Pancreas (tissue), 10 donors: ENCODE measurements at places on chromosomes 12 and 14. TPM values are rescaled to one million over a fixed set of nuclear protein-coding genes. Genes with fewer than 3 reads are reported as not detected.

MOAP1 gene
- polyA plus RNA-seq: 8.3 TPM

GRCh38 chr12:57456737-57457490, 1.8 kb downstream of the INHBE start:
- no peak overlapping the region for H3K27ac ChIP-seq
- no peaks in the 10 kb centered on the region for H3K36me3 ChIP-seq

- H3K36me3 ChIP-seq: no peaks in the 10 kb centered on the region
- H3K4me3 ChIP-seq: no peak overlapping the region
- no peaks in the 10 kb centered on the region for H3K27me3 ChIP-seq
- DNase-seq: peak; percentile 50
- H3K4me1 ChIP-seq: no peaks in the 10 kb centered on the region
Observed at GRCh38 chr12:7219599-7220243, 30.2 kb downstream of the PEX5 start.

ADCK1 gene
- polyA plus RNA-seq: 9.7 TPM

GRCh38 chr12:10829994-10830393, 3.8 kb upstream of the TAS2R10 start:
- no peak overlapping the region for H3K4me3 ChIP-seq
- no peak overlapping the region for H3K27ac ChIP-seq
- H3K27me3 ChIP-seq: no peaks in the 10 kb centered on the region
- no peaks in the 10 kb centered on the region for H3K36me3 ChIP-seq
- no peak for DNase-seq

USP5 gene
- 25.2 TPM for polyA plus RNA-seq

- no peak overlapping the region for H3K4me3 ChIP-seq
- no peaks in the 10 kb centered on the region for H3K36me3 ChIP-seq
- no peak for DNase-seq
- H3K4me1 ChIP-seq: no peaks in the 10 kb centered on the region
- no peaks in the 10 kb centered on the region for H3K27me3 ChIP-seq
Observed at GRCh38 chr12:80040075-80040738, 59.1 kb upstream of the OTOGL start.

BRAP gene
- polyA plus RNA-seq: 7.3 TPM

WNT1 gene
- polyA plus RNA-seq: not detected

FAM90A1 gene
- 0.35 TPM for polyA plus RNA-seq

GRCh38 chr14:38735005-38735404, 368.0 kb downstream of the SEC23A start:
- H3K27ac ChIP-seq: no peak overlapping the region
- no peak overlapping the region for H3K4me3 ChIP-seq
- no peak for DNase-seq
- no peaks in the 10 kb centered on the region for H3K36me3 ChIP-seq
- H3K27me3 ChIP-seq: no peaks in the 10 kb centered on the region

GRCh38 chr12:79555028-79555925, 135.5 kb downstream of the PAWR start:
- H3K27ac ChIP-seq: peak overlapping the region; percentile 49
- peaks cover 10% of the 10 kb centered on the region for H3K4me1 ChIP-seq
- no peaks in the 10 kb centered on the region for H3K27me3 ChIP-seq
- peaks cover 9% of the 10 kb centered on the region for H3K36me3 ChIP-seq
- DNase-seq: no peak

DNA sequence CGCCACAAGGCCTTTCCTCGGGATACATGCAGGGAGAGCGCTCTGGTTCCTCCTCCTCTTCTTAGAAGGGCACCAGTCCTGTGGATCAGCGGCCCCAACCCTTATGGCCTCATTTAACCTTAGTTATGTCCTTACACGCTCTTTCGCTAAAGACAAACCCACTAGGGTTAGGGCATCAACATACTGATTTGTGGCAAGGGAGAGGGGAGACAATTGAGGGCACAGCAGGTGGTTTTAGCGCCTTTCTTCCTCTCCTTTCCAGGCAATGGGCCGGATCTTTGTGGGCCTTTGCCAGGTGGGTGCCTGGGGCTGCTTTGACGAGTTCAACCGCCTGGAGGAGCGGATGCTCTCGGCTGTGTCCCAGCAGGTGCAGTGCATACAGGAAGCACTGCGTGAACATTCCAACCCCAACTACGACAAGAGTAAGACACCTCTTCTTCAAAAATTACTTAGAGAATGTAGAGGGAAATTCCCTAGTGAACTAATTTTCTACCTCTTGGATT, 43.6 kb downstream of the DYNC1H1 start:
- no peak for DNase-seq
- H3K27me3 ChIP-seq: no peaks in the 10 kb centered on the region
- H3K4me3 ChIP-seq: no peak overlapping the region
- no peaks in the 10 kb centered on the region for H3K4me1 ChIP-seq
- H3K36me3 ChIP-seq: peaks cover 58% of the 10 kb centered on the region

GRCh38 chr12:54328595-54329337, 3.8 kb downstream of the COPZ1 start:
- H3K4me1 ChIP-seq: peaks cover 4% of the 10 kb centered on the region
- H3K4me3 ChIP-seq: no peak overlapping the region
- no peak for DNase-seq
- H3K27me3 ChIP-seq: no peaks in the 10 kb centered on the region

GRCh38 chr14:72736308-72736707, 157.6 kb downstream of the DPF3 start:
- no peaks in the 10 kb centered on the region for H3K27me3 ChIP-seq
- no peaks in the 10 kb centered on the region for H3K4me1 ChIP-seq
- no peak overlapping the region for H3K4me3 ChIP-seq
- no peaks in the 10 kb centered on the region for H3K36me3 ChIP-seq

CIROP gene
- not detected for polyA plus RNA-seq

DNA sequence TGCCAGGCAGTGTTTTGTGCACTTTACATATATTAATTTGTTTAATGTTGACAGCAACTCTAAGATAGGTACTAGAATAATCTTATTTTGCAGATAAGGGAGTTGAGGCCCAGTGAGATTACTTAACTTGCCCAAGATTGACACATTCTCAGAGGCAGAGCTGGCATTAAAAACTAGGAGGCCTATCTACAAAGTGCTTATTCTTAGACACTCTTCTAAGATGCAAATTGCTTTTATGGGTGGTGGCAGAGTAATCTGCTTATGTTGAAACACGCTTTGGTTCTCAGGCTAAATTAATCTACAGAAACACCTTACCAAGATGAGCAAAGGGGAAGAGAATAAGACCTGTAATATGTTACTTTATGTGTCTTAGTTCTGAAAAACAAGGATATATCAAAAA, 7.2 kb downstream of the MGP start:
- H3K27me3 ChIP-seq: no peaks in the 10 kb centered on the region
- no peak overlapping the region for H3K27ac ChIP-seq
- H3K36me3 ChIP-seq: no peaks in the 10 kb centered on the region

CLEC4D gene
- not detected for polyA plus RNA-seq

DNA sequence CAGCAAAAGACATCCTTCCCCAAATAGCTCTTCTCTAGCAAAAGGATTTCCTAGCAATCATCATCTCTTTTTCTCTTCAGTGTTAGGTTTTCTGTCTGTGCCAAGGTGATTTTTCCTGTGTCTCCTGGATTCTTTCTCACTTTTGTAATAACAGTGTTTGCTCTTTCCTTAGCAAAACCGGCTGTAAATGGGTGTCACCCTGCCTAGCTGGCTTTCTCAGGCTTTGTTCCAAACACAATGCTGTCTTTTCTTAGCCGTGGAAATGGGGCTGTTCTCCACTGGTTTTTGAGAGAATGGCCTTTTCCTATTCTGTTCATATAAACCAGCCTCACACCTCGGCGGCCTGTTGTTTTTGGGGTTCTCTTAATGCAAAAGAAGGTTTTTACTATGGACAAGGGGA, 21.9 kb downstream of the JDP2 start:
- peak overlapping the region; percentile 82 for H3K27ac ChIP-seq
- no peak for DNase-seq
- peaks cover 55% of the 10 kb centered on the region for H3K4me1 ChIP-seq
- peak overlapping the region; percentile 4 for H3K4me3 ChIP-seq
- H3K36me3 ChIP-seq: no peaks in the 10 kb centered on the region

ISCU gene
- 51.8 TPM for polyA plus RNA-seq

DNA sequence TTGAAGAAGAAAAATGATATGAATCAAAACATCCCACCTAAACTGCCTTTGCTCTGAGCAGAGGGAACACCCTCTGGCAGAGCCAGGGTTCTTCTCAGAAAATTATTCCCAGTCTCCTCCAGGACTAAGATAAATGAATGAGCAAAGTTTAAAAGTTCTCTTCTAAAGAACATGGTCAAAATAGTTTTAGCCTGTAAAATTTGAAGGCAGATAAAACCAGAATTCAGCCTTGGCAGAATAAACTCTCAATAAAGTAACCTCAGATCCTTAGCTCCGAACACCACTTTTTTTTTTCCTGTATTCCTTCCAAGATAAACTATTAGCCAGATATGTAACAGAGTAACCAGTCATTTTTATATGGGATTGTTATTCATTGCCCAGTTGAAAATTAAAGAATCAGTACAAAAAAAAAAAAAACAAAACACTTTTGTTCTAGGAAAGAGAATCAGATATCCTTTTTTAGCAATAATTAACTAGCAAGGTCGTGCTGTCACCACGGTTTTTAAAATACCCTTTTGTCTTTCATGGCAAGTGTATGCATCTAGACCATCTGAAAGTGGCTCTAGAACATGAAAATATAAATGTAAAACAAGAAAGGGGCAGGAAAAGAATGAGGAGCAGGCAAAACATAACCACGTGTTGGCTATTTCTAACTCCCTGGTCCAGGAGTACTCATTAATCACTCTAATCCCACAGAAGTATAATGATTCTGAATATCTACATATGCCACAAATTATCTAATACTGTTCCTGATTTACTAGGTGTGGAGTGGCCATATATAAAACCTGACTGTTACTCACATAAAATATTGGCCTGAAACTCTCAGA, 60.8 kb downstream of the CAPZA3 start:
- DNase-seq: no peak
- no peak overlapping the region for H3K4me3 ChIP-seq
- H3K36me3 ChIP-seq: no peaks in the 10 kb centered on the region
- H3K27ac ChIP-seq: peak overlapping the region; percentile 58
- H3K4me1 ChIP-seq: peaks cover 21% of the 10 kb centered on the region

PRICKLE1 gene
- polyA plus RNA-seq: 2.4 TPM

KDM5A gene
- 4.1 TPM for polyA plus RNA-seq

DNA sequence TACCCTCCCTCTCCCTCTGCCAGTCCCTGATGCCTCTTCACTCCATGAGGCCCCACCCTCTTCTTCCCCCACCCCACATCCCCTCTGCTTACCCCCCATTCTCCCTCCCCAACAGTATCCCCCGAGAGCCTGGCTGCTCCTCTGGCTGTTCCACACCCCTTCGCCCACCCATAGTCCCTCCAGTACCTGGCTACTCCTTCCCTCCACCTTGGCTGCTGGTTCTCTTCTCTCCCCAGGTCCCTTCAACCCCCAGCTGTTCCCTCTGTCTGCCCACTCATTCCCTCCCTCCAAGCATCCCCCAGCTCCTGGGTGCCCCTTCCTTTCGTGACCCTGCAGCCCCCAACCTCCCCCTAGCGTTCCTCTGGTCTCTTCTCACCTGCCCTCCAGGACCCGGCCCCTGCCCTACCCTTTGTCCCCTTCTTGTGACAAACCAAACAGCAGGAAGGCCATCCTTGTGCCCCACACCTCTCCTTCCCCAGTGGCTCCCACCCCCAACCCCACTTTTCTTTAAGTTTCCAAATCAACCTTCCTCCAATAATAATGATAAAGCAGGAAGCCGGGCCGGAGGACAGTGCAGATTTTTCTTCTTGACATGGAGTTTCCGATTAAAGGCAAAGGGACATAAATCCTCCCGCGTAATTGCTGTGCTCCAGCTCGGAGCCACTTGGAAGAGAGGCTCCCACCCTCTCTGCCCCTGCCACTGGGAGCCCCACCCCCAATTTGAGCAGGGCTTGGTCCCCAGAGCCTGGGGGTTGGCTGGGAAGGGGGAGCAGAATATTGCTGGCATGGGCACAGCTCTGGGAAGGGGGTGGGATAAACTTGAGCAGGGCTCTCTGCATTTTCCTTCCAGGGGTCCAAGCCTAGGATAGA, 40.0 kb downstream of the SMUG1 start:
- H3K27ac ChIP-seq: no peak overlapping the region
- H3K4me3 ChIP-seq: no peak overlapping the region
- no peaks in the 10 kb centered on the region for H3K4me1 ChIP-seq
- no peak for DNase-seq

CD163L1 gene
- 1.6 TPM for polyA plus RNA-seq

NTN4 gene
- polyA plus RNA-seq: 15.5 TPM

GRCh38 chr12:460261-461230, 807 bp downstream of the B4GALNT3 start:
- peak overlapping the region; percentile 35 for H3K4me3 ChIP-seq
- DNase-seq: peak; percentile 86
- no peaks in the 10 kb centered on the region for H3K36me3 ChIP-seq
- no peaks in the 10 kb centered on the region for H3K27me3 ChIP-seq

DNA sequence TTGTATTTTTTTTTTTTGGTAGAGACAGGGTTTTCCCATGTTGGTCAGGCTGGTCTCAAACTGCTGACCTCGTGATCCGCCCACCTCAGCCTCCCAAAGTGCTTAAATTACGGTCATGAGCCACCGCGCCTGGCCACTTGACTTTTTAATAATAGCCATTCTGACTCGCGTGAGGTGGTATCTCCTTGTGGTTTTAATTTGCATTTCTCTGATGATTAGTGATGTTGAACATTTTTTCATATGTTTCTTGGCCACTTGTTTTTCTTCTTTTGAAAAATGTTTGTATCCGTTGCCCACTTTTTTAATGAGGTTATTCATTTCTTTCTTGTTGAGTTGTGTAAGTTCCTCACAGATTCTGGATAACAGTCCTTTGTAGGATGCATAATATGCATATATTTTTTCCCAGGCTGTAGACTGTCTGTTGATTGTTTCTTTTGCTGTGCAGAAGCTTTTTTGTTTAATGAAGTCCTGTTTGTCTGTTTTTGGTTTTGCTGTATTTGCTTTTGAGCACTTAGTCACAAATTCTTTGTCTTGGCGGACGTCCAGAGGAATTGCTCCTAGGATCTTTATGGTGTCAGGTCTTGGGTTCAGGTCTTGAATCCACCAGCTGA, 10.3 kb upstream of the PGAM5 start:
- no peak overlapping the region for H3K27ac ChIP-seq
- H3K27me3 ChIP-seq: no peaks in the 10 kb centered on the region
- no peaks in the 10 kb centered on the region for H3K36me3 ChIP-seq
- H3K4me1 ChIP-seq: no peaks in the 10 kb centered on the region
- no peak for DNase-seq

- peak overlapping the region; percentile 93 for H3K27ac ChIP-seq
- DNase-seq: no peak
- H3K4me1 ChIP-seq: peaks cover 37% of the 10 kb centered on the region
- no peaks in the 10 kb centered on the region for H3K27me3 ChIP-seq
- H3K4me3 ChIP-seq: peak overlapping the region; percentile 68
- H3K36me3 ChIP-seq: no peaks in the 10 kb centered on the region
Observed at GRCh38 chr12:122835750-122836026, 431 bp downstream of the HIP1R start.

DNA sequence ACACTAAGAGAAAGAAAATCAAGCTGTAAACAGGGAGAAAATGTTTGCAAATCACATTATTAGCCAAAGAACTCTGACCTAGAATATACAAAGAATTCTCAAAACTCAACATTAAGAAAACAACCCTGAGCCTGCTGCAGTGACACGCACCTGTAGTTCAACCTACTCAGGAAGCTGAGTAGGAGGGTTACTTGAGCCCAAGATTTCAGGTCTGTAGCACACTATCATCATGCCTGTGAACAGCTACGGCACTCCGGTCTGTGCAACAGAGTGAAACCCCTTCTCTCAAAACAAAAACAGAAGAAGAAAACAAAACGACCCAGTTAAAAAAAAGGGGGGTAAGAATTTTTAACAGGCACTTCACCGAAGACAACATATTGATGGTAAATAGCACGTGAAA, 20.8 kb downstream of the SAV1 start:
- no peaks in the 10 kb centered on the region for H3K4me1 ChIP-seq
- H3K36me3 ChIP-seq: no peaks in the 10 kb centered on the region
- H3K27ac ChIP-seq: no peak overlapping the region
- no peak overlapping the region for H3K4me3 ChIP-seq
- no peak for DNase-seq

GRCh38 chr12:101942250-101942605, 64.8 kb downstream of the DRAM1 start:
- H3K4me1 ChIP-seq: no peaks in the 10 kb centered on the region
- H3K4me3 ChIP-seq: no peak overlapping the region
- no peak for DNase-seq

AQP2 gene
- not detected for polyA plus RNA-seq

DACT1 gene
- polyA plus RNA-seq: 0.80 TPM
